ENCODE measurements at places on chromosomes 1 and 21.

DNA sequence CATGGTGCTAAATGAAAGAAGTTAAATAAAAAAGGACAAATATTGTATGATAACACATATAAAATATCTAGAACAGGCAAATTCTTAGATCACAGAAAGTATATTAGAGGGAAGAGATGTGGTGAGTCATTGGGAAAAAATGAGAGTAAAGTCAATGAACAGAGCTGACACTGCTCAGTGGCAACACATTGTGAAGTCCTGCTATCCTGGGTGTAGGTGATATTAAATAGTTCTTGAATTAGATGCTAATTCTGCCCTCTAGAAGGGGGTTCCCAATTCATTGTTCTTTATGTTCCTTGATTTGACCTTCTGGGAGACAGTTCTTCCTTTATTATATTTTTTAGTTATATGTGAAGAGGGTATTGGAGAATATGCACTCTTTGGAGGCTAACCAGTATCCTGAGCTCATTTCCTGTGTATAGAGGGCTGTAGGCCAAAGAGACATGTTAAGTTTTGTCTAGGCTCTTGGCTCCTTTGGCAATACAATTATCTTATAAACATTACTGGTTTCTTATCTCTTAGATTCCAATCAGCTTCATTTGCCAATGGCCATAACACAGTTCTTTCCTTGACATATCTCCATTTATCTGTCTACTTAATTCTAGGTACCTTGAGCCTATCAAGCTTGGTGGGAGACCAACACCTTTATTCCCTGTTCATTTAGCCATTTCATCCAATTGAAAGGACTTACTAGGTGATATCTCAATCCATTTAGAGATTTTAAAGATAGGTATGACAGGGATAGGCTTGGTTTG lies 6.6 kb upstream of the SLC35A3 start:
- no peak for DNase-seq

DNA sequence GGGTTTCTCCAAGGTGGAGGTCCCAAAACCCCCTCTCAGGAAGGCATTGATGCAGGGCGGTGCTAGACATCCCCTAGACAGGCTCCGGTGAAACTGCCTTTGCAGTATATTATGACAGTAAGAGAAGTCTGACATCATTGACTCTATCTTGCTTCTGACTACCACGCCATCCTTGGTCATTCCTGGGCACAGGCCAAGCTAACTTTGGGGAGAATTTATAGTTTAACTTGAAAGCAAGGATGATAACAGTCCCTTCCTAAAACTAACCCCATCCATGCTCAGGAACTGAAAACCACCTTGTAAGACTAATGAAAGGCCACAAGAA lies 30.3 kb downstream of the RSPH1 start:
- DNase-seq: no peak

DNA sequence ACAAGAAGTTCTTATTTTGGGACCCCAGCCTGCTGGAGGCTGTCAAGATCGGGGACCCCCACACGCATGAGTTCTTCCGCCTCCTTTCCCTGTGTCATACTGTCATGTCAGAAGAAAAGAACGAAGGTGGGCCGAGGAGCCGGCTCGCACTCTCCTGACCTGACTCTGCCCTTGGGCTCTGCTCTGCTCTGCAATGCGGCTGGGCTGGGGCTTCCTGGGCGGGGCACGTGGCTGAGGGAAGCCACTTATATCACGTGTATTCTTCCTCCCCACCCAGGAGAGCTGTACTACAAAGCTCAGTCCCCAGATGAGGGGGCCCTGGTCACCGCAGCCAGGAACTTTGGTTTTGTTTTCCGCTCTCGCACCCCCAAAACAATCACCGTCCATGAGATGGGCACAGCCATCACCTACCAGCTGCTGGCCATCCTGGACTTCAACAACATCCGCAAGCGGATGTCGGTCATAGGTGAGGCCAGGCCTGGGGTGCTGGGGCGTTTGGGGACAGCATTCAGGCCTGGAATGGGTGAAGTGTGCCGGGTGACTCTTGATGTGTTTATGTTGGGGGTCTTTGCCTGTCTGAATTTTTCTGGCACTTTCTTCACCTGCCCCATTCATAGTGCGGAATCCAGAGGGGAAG lies 17.6 kb downstream of the ATP8B2 start:
- DNase-seq: no peak

DNA sequence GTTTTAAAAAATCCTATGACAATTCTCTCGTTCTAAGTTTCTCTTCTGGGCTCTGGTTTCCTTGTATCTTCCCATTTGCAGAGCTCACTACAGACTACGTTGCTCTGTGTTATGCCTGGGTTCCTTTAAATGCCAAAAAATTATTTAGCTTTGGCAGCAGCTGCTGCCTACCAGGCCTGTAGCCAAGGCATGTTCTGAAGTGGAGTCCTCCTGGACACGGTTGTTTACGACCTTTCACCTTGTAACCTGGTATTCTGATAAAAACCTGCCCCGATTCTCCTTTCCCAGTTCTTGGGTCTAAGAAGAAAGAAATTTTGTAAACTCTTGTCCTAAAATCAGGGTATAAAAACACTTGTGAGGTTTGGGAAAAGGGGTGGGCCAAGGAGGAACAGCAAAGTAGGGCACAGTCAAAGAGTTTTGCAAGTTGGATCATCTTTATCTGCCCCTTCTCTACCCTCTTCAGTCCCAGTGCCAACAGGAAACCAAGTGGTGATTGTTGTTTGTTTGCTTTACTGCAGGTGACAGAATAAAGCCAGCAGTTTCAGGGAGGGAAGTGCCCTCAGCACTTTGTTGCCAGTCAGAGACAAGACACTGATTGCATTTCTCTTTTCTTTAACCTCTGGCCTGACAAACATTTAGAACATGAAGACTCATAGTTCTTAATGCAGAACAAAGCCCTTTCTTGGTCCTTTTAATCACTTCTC lies 3.1 kb upstream of the TXNIP start:
- peak; percentile 82 for DNase-seq

- no peak for DNase-seq
These were observed 372.1 kb upstream of the VAMP3 start for GRCh38 chr1:7398982-7399381.

GRCh38 chr1:117821774-117822482 lies 107.5 kb downstream of the GDAP2 start:
- DNase-seq: no peak

DNA sequence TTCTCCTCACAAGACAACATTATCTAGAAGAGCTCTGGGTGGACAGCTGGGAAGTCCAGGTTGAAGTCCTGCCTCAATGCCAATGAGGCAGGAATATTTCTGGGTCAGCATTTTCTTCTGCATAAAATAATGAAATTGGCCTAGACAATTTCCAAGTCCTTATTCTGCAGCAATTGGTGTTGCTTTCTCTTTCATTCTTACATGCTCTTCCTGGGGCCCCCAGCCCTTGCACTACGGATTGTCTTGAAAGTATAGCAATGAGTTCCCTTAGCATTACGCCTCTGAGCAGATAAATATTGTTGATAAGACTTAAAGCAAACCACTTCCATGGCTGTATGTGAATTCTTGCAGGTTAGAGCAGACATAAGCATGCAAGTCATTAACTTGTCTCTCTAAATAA lies 188.5 kb downstream of the TGFBR3 start:
- DNase-seq: no peak

- DNase-seq: no peak
These were observed 31.4 kb downstream of the PTGFR start for GRCh38 chr1:78522136-78522535.

DNA sequence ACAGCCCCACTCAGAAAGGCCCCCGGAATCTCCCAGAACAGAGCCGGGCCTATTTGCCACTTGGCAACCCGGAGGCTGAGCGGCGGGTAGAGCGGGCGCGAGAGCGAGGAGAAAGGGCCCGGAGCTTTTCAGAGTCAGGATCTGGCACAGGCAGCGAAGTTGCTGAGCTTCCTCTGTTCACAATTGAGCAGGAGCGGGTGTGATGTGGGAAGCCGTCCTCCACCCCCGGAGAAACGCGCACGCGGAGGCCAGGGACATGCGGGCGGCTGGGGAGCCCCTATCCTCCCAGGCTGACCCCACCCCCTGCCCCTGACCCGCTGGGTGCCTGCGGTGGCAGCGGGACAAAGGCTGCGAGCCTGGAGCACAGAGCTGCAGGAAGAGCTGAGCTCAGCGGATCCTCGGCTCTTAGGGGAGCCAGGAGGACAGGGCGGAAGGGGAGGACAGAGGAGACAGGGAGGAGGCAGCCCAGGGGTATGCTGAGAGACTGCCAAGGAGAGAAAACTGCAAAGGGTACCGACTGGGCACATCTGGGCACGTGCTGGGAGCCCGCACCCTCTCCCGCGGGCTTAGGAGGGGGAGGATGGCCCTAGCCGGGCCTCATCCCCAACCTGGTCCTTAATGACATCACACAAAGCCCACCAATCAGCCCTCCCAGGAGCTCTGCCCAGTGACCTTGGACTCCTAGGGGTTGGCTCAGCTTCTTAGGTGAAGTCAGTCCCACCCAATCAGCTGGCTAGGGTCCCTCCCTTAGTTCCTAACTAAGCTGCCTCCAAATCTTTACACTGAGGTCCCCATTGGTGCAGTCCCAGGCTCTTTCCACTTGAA lies 9.3 kb downstream of the KIF21B start:
- no peak for DNase-seq

DNA sequence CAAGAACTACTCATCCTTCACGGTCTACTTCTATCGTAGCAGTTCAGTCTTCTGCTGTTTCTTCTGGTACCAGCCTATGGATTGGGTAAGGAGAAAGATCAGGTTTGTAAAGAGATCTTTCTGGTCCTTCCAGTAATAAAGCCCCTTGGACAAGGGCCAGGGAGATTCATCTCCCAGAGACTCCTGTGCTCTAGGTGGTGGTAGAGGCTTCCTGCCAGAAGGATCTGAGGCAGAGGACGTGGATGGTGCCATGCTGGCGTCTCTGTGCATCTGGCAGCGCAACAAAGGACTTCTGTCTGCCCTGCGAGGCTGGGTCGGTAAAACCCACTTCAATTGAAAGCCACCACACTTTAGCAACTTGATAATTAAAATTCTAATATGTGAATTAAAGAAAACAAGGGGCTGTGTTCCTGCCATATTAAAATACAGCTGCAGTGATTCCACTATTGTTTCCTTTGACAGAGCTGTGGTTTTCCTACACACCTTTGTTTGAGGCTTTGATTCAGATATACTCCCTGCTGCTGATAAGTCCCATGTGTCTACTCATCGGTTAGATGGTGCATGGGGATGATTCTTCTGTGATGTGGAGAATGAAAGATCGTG lies 73.6 kb downstream of the ROR1 start:
- no peak for DNase-seq

DNA sequence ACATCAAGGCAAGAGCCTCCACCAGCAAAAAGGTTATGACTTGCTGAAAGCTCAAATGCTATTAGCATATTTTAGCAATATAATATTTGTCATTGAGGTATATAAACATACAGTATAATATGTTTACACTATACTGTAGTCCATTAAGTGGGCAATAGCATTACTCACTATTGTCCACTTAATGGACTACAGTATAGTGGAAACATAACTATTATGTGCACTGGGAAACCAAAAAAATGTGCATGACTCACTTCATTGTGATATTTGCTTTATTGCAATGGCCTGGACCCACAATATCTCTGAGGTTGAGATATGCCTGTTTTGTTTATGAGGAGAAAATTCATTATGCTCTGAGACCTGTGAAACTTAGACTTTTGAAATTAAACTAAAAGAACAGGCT lies 300.0 kb downstream of the BARHL2 start:
- no peak for DNase-seq

- peak; percentile 7 for DNase-seq
These were observed 208.1 kb downstream of the TGFB2 start for GRCh38 chr1:218553197-218553596.

DNA sequence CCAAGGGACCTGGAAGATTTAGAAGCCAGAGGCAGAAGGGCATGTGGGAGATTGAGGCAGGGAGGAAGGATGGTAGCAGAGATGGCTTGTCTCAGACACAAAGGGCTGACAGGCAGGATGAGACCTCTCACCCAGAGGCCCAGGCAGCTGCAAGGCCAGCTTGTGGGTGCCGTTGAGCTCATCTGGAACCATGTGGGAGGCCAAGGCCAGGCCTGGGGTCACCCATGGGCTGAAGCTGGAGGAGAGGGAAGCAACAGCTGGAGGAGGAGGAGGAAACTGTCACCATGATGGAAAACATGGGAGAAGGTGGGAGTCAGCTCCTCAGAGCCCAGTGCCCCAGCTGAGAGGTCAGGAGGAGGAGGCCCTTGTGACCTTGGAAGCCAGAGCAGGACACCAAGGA lies 6.4 kb downstream of the CRABP2 start:
- no peak for DNase-seq

GRCh38 chr1:205430696-205431305 lies 8.9 kb upstream of the LEMD1 start:
- DNase-seq: peak; percentile 69

DNA sequence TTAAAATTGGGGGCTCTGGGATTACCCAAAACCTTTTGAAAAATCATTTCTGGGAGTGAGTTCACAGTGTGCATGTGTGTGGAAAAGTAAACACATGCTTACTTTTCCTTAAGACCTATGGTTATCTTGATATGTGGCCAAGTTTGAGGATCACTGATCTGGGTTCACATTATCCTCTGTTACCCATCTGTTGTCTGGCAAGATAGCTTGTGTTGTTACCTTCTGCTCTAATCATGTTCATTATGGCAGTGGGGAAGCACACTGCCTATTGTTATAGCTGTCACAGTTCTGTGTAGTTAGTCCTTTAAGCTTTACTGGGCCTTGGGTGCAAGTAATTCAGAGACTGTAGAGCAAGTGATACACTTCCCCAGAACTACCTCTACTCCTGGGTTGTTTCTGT lies 5.0 kb downstream of the CTBS start:
- DNase-seq: peak; percentile 89

DNA sequence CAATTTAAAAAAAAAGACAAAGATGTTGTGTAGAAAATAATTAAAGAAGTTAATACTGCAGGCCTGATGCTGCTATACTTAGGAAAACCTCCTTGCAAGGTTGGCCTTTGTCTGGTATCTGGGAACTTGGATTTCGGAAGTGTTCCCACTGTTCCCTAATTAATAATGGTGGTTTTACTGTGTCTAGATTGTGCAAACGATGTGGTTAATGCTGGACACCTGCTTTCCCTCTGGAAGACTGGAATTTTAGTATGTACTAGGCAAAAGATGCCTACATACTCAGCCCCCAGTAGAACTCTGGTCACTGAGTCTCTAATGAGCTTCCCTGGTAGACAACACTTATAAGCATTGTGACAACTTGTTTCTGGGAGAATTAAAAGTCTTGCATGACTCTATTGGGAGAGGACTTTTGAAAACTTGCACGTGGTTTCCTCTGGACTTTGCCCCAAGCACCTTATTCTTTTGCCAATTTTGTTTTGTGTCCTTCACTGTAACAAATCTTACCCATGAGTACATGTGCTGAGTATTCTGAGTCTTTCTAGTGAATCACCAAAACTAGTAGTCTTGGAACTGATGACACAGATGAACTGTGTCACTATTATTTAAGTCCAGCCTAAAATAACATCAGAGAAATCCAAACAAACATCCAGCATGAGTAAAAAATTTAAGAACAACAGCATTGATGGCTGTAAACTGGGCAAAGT lies 40.4 kb downstream of the LIN9 start:
- DNase-seq: no peak

DNA sequence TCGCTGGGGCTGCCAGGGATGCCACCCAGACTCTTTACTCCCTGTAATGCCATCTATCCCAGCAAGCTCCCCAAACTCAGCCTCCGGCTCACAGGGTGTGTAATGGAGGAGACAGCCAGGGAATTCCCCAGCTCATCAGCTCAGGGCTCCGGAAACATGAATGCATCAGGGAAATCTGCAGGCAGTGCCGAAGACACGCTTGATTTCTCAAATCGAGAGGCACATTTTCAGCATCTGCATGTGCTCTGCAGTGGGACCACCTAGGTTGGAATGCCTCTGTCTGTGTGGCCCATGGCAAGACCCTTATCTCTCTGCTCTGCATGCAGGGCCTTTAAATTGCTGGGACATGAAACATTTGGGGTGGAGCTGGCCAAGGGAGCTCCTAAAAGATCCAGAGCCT lies 170.1 kb downstream of the TRABD2B start:
- no peak for DNase-seq

- no peak for DNase-seq
These were observed 4.3 kb upstream of the IKBKE start for GRCh38 chr1:206465951-206466350.
